Ascending aorta (tissue), 2 donors: ENCODE measurements at places on chromosomes 13 and 19. TPM values are rescaled to one million over a fixed set of nuclear protein-coding genes. Genes with fewer than 3 reads are reported as not detected.

- no peak for DNase-seq
Observed at GRCh38 chr13:74289861-74290773, 155.9 kb upstream of the KLF12 start.

DNA sequence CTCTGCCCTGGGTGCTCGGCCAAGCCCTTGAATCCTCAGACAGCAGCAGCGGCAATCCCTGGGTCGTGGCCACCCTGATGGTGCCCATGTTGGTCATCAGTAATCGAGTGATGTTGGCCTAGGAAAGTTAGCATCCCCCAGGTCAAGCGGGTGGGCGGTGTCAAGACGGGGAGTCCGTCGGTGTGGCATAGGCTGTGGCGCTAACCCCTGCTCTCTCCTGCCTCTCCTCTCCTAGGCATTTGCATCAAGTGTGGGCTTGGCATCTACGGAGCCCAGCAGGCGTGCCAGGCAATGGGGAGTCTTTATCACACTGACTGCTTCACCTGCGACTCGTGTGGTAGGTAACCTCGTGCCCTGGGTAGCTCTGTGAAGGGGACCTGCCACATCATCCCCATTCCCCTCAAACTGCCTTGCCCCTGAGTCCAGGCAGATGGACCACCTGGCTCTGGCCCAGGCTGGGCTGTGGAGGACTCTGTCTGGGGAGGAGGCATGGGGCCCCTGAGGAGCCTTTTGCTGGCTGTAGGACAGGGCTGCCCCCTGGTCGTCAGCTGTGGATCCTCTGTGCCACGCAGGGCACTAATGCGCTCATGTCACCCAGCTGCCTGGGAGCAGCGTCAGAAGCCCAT lies 8.7 kb downstream of the WTIP start:
- no peak for DNase-seq

DNA sequence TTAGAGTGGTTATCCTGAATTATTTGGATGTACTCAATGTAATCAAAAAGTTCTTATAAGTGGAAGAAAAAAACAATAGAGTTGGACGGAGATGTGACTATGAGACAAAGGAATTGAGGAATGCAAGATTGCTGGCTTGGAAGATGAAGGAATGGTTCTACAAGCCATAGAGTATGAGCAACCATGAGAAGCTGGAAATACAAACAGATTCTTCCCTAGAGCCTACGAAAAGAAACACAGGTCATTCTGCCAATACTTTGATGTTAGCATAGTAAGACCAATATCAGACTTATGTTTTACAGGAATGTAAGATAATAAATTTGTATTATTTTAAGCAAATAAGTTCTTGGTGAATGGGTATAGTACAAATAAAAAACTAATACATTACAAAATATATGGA lies 249.2 kb downstream of the DIAPH3 start:
- DNase-seq: no peak

Gene VSTM1
- total RNA-seq: not detected

Gene RTBDN
- not detected for total RNA-seq

DNA sequence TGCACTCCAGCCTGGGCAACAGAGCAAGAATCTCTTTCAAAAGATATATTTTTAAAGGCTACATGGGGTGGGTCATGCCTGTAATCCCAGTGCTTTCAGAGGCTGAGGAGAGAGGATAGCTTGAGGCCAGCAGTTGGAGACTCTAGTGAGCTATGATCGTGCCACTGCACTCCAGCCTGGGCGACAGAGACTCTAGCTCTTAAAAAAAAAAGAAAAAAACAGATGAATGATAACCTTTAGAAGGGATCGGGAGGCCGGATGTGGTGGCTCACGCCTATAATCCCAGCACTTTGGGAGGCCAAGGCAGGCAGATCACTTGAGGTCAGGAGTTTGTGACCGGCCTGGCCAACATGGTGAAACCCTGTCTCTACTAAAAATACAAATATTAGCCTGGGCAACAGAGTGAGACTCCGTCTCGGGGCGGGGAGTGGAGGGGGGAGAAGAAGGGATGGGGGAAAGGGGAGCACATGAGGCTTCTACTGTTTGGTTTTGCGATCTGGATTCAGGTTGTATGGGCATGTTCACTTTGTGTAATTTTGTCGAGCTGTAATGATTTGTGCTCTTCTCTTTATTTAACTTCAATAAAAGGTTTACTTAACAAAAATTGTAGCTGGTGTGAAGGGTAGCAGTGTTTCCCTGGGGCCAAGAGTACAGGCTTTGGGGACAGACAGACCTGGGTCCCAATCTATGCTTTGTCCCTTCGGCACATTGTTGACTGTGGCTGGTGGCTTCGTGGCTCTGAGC lies 1.1 kb upstream of the PSMC4 start:
- DNase-seq: no peak

DNA sequence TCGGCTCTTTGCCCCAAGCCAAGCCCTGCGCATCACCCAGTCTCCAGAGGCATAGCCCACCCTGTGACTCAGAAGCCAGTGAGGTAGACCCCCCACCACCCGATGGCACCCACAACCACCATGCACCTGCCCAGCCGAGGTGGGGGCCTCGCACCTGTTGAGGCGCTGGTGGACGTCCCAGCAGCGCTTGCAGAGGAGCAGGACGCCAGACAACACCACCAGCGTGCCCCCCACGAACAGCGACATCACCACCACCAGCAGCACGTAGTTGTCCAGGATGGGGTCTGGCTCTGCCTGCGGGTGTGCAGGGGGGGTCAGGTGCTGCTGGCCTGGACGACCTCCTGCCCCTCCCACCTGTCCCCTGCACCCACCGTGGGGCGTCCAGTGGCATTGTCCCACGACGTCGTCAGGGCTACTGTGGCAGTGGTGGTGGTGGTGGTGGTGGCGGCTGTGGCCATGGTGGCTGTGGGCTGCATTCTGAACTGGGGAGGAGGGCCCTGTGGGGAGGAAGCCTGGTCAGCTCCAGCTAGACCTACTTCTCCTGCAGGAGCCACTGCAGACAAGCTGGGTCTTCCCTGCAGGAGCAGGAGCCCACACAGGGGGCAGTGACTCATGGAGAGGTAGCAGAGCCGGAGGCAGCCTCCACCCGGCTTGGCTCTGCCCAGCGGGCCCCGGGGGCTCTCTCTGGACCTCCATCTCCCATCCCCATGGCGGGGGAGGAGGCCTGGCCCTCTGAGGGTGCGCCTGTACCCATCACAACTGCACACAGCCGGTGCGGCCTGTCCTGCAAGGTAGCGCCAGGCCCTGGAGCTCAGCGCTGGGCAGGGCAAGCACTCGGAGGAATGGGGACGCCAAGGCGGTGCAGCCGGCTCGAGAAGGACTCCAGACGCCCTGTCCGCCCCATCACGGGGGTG lies 1.9 kb downstream of the CBARP start:
- DNase-seq: no peak

Gene ARHGEF7
- 32.2 TPM for total RNA-seq
